ENCODE measurements at places on chromosomes 13 and 19.

DNA sequence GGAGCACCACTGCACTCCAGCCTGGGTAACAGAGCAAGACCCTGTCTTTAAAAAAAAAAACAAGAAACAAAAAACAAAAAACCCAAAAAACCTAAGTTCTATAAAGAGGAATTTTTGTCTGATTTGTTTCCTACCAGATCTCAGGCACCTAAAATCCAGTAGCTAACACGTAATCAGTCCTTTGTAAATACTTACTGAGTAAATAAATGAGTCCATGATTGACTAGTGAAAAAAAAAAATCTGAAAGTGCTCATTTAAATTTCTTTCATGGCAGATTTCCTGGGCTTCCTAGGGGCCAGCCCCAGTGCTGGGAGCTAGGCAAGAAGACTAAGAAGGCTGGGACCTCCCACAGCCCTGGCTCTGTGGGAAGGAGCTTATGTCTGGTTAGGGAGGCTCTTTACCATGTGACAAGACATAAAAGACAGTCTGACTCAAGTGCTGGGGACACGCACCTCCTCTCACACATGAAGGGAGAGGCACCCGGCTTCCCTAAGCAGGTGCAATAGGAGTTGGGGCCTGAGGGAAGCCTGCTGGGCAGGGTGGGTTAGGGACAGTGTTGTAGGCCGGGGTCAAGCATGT is 22.5 kb downstream of the LIG1 start:
- no peak for DNase-seq

DNA sequence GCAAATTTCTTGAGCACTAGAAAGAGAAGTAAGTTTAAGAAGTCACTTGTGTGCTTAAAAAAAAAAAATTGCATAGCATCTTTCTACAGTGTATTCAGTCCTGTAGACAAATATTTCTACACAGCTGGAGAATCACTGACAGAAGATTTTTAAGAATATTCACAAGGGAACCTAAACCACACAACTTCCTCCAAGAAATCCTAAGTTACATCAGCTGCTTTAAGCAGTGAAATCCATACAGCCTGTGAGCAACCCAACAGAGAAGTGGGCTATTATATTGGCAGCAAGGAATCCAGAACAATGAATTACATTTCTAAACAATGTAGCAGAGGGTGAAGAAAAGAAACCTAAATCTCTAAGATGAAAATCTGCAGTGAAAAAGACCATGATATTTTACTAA is 1.5 kb downstream of the DOCK9 start:
- DNase-seq: no peak

GRCh38 chr13:84777316-84777715 is 895.0 kb upstream of the SLITRK1 start:
- DNase-seq: no peak

DNA sequence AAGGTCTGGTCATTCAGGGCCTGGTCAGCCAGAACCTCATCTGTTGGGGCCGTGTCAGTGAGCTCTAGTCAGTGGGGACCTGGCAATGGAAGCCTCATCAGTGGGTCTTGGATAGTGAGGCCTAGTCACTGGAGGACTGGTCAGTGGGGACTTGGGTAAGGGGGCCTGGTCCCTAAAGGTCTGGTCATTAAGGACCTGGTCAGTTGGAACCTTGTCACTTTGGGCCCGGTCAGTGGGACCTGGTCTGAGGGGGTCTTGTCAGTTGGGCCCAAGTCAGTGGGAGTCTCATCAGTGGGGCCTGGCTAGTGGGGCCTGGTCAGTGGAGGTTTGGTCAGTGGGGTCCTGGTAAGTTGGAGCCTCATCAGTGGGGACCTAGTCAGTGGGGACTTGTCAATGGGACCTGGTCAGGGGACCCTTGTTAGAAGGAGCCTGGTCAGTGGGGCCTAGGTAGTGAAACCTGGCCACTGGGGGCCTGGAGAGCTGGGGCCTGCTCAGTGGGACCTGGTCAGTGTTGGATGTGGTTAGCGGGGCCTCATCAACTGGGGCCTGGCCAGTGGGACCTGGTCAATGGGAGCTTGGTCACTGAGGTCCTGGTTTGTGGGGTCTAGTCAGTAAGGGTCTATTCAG is 43.7 kb upstream of the TPM4 start:
- DNase-seq: no peak

GRCh38 chr13:112639521-112639920 is 50.3 kb upstream of the ATP11A start:
- DNase-seq: no peak
